ENCODE measurements at places on chromosomes 12 and 14. TPM values are rescaled to one million over a fixed set of nuclear protein-coding genes. Genes with fewer than 3 reads are reported as not detected.

Gene AVPR1A
- total RNA-seq = not detected

Gene LHX5
- not detected for total RNA-seq

Gene PLEKHG7
- not detected for total RNA-seq

Gene RDH16
- total RNA-seq = not detected

Gene GALNT9
- total RNA-seq = 0.22 TPM

All from placental pericyte (primary cell).